DMS79 (cell line): ENCODE measurements at places on chromosomes 16 and 17.
A peak's percentile ranks its signal among the peaks of the same experiment; 100 is the strongest.

DNA sequence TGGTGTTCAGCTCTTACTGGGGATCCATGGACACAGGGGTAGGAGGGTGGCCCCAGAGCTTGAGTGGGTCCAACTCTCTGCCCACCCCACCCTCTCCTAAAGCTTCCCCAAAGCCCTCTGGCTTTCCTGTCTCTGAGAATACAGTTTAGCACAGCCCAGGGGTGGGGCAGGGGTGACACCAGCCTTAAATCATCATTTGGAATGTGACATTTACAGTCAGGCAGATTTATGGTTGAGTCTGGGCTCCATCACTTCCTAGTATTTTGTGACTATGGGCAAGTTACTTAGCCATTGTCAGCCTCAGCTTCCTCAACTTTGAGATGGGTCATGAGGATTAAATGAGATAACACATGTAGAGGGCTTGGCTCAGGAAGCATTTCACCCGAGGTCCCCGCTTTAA lies 193.1 kb upstream of the IRX6 start:
- DNase-seq = no peak

GRCh38 chr16:11085916-11086315 lies 141.6 kb downstream of the CLEC16A start:
- DNase-seq = no peak

- no peak for DNase-seq
Observed at GRCh38 chr16:65975049-65975708, 391.3 kb upstream of the CDH5 start.

DNA sequence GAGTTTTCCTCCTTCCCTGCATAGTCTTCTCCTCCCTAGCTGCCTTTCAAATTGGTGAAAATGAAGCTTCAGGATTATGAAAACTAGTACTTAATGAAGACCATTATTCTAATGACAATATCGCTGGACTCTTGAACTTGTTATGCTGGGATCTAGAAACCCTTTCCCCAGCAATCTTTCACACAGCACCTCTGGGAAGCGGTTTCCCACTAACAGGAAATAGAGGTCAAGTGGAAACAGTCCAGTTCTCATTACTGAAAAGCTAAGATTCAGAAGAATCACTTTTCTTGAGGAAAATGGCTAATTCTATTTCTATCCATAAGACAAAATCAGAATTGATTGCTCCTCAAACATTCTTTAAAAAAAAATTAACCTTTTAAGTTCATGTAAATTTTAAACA lies 2.0 kb upstream of the VEZF1 start:
- DNase-seq = no peak

DNA sequence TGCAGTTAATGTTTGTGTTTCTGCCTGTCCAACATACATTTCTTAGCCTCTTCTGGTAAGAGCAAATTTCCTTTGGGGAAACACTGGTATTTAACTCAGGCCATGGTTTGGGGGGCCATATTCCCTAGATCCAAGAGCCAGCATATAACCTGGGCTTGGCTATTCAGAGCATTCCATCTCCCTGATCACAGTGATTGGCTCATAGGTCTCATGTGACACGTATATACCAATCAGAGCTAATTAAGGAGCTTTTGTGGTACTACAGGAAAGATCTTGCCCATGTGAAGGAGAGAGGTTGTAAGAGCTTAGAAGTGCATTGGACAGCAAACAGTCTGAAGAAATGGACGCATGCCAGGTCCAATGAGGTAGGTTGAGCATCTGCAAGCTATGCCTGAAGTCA lies 33.4 kb upstream of the GPR139 start:
- no peak for DNase-seq

DNA sequence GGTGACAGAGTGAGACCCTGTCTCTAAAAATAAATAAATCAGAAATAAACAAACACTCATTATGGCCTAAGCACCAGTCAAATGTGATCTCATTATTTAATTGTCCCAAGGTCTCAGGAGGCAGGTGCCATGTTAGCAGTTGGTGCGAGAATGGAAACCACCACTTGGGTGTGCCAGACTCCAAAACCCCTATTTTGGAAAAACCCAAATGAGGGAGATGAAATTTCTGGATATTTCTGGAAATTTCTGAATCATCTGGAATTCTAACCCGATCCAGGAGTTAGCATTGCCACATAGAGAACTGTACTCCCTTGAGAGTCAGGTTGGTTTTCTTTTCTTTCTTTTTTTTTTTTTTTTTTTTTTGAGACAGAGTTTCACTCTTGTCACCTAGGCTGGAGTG lies 264.0 kb downstream of the XYLT1 start:
- no peak for DNase-seq

DNA sequence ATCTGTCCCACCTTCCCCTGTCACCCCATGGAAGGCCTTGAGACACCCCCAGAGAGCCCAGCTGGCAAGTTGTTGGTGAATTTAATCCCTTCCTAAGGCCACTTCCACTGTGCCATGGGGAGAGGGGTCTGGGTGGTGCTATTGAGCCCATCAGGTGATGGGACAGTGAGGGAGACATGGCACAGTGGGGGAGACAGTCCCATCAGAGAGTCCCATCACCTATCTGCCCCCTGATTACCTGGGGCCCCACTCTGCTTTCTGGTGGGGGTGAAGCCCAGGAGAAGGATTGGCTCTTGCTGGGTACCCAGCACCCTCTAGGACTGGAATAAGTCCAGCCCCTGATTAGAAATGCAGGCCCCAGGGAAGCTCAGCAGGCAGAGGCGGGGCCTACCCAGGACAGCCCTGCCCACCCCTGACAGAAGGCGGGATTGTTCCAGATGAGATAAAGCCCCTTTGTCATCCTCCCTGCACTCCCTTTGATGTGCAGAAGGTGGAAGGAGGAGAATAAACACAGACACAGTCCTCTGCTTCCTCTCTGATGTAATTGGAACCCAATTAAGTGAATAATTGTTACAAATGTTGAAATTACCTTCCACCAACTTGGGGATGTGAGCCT lies 18.9 kb downstream of the TMEM132E start:
- no peak for DNase-seq

DNA sequence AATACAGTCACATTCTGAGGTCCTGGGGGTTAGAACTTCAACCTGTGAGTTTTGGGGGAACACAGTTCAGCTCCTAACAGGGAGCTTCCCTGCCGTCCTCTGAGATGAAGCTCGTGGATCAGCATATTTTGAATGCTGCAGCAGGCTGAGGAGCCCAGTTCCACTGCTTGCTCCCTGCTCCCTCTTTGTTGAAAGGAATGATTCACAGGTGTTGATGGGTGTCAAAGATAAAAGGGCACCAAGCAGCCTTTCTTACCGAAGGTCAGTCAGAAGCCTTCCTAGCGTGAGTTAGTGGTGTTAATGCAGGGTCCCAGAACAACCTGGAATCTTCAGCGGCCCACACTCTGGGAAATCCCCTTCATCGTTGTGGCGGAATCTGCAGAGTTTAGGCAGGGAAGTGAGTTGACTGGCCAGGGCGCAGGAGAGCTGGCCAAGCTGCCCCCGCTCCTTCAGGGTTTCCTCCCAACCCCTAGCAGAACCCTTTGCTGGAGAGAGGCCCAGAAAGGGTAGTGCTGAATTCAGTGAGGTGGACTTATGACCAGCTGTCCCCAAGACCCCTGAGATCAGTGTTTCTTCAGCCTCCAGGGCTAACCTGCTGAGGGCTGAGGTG lies 114.8 kb downstream of the GNAO1 start:
- DNase-seq = no peak

GRCh38 chr17:57166803-57167202 lies 81.8 kb downstream of the AKAP1 start:
- DNase-seq = no peak

DNA sequence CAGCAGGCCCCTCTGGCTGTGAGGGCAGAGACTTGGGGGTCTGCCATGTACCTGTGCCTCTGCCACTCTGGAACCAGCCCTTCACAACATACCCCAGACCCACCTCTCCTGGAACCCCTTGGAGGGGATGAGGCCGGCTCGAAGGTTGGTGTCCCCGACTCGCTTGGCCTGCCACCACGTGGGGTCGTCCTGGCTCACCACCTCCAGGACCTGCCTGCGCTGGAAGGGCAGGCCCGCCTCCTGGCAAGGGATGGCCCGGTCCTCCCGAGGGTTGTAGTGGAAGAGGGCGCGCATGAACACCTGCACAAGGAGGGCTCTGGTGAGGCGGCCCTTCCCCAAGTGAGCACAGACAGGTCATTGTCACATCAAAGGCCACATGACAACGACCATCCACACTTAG lies 12.2 kb downstream of the MPP3 start:
- no peak for DNase-seq

DNA sequence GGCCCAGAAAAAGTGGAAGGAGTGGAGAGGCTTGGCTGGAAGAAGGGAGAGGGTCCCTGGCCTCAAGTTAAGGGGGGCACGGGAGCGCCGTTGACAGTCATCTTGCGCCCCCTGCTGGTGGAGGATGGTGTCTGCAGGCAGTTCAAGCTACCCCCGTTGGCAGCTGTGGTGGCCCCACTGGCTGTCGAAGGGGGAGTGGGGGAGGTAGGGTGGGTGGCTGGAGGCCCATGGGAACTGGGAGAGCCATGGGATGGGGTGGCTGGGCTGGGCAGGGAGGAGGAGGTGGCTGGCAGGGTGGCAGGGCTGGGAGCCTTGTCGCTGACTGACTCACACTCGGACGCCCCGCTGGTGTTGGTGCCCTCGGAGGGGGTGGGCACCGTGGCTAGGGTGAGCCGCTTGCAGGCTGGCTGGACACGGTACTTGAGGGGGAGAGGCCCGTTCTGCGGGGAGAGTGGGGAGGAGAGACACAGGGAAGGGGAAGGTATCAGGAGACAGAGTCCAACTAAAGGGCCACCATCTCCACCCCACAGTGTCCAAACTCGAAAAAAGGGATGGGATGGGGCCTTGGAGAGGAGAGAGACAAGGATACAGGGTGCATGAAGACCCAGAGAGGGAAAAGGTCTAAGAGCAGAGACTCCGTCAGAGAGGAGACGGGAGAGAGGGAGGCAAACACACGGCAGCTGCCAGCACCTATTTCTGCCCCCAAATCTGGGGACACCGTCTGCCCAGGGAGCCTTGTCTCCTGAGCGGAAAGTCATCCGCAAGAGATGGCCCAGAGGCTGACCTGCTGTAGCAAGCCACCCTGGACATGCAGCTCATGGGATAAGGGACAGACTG lies 5.2 kb downstream of the CISD3 start:
- no peak for DNase-seq

- DNase-seq = no peak
Observed at GRCh38 chr16:20976576-20976975, 76.0 kb downstream of the LYRM1 start.

- DNase-seq = peak; percentile 28
Observed at GRCh38 chr17:17445925-17446665, 30.7 kb upstream of the MED9 start.

DNA sequence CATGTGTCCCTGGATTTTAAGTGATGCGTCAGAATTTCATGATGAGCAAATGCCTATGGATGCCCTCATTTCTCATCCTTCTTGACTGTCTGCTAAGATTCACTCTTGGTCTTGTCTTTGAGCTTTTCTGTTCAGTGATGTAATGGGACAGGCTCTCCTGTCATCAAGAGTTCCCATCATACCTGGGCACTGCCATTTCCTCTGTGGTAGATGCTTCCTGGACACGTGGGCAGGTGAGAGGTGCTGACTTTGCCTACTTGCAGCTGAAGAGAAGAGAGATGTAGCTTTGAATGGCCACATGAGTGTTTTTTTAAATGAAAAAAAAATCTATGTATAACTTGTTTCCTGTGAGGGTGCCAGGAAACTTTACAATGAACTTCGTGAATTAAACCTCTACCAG lies 557.7 kb downstream of the MAF start:
- DNase-seq = no peak

GRCh38 chr17:43574348-43574747 lies 28.2 kb upstream of the ETV4 start:
- DNase-seq = no peak

DNA sequence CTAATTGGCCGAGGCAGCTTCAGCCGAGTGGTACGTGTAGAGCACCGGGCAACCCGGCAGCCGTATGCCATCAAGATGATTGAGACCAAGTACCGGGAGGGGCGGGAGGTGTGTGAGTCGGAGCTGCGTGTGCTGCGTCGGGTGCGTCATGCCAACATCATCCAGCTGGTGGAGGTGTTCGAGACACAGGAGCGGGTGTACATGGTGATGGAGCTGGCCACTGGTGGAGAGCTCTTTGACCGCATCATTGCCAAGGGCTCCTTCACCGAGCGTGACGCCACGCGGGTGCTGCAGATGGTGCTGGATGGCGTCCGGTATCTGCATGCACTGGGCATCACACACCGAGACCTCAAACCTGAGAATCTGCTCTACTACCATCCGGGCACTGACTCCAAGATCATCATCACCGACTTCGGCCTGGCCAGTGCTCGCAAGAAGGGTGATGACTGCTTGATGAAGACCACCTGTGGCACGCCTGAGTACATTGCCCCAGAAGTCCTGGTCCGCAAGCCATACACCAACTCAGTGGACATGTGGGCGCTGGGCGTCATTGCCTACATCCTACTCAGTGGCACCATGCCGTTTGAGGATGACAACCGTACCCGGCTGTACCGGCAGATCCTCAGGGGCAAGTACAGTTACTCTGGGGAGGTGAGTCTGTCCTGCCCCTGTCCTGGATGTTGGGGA lies 16.1 kb downstream of the PSKH1 start:
- no peak for DNase-seq

- DNase-seq = peak; percentile 61
Observed at GRCh38 chr17:69342896-69343644, 16.1 kb upstream of the ABCA5 start.

DNA sequence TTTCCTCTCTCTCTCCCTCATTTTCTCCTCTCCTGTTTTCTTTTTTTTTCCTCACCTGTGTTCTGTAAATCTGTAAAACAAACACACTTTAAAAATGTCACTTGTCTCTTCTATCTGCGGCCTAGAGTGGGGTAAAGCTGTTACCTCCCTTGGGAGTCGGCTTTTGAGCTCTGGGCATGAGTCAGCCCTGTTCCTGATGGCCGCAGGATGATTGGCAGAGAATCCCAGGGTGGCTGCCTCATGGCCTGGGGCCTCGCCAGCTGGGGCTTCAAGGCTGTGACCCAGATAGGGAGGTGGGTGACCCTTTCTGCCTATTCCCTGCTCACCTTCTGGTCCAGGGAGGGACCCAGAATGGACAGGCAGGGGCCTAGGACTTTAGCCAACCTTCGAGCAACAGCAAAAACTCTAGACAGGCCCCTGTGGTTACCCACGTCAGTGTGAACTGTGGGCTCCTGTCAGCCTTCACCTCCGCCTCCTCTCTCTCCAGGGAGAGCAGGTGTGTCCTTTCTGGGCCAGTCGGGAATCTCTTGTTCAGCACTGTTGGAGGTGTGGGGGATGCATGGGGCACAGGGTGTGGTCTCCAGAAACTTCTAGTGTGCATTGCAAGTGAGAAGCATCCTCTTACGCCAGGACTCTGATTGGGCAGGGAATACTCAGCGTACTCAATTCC lies 87.4 kb downstream of the RAP1GAP2 start:
- DNase-seq = peak; percentile 46

GRCh38 chr16:50126183-50126582 lies 26.9 kb upstream of the TENT4B start:
- DNase-seq = no peak

DNA sequence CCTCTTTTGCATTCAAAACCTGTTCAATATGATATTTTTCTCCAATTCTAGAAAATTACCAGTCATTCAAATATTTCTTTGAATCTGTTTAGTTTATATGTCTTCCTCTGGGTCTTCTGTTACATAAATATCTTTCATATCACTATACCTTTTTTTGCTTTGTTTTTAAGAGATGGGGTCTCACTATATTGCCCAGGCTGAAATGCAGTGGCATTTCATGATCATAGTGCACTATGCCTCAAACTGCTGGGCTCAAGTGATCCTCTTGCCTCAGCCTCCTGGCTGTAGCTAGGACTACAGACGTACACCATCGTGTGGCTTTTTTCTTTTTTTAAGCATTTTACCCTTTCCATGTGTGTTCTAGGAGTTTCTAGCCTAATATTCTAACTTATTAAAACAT lies 38.8 kb downstream of the NSRP1 start:
- DNase-seq = no peak
